GM20000 (cell line): ENCODE measurements at places on chromosomes 1 and 21.

DNA sequence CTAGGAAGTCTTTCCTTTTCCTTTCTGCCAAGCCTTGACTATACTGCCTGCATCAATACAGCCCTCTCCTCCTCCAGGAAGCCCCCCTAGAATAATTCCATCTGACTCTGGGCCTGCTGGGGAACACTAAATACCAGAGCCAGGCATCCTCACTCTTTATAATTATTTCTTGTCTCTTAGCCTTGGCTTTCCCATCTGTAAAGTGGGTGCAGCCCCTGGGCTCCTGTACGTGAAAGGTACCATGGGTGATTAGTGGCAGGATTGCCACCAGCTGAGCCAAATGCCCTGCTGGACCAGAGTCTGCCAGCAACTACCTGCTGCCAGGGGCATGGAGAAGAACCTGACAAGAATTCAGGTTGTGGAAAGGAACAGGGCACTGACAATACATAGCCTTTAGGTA, 58.7 kb downstream of the LGR6 start:
- no peak for DNase-seq

- no peak for DNase-seq
Measured at GRCh38 chr1:185663771-185664296, 70.4 kb upstream of the HMCN1 start.

DNA sequence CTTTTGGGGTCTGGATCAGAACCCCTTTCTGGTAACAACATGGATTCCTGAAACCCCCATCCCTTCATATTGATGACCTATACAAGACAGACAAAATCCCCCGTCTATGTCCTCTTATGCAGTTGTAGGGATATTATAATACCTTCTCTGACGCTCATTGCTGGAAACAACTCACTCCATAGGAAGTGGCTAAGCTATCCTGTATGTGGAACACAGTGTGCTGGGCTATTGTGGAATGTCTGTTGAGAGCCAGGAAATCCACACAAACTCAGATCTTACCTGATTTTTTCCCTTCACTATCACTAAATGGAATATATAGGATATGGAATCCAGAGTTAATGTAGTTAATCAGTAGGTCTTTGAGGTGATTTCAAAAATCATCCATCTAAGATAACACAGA, 17.7 kb upstream of the PIK3R3 start:
- no peak for DNase-seq

DNA sequence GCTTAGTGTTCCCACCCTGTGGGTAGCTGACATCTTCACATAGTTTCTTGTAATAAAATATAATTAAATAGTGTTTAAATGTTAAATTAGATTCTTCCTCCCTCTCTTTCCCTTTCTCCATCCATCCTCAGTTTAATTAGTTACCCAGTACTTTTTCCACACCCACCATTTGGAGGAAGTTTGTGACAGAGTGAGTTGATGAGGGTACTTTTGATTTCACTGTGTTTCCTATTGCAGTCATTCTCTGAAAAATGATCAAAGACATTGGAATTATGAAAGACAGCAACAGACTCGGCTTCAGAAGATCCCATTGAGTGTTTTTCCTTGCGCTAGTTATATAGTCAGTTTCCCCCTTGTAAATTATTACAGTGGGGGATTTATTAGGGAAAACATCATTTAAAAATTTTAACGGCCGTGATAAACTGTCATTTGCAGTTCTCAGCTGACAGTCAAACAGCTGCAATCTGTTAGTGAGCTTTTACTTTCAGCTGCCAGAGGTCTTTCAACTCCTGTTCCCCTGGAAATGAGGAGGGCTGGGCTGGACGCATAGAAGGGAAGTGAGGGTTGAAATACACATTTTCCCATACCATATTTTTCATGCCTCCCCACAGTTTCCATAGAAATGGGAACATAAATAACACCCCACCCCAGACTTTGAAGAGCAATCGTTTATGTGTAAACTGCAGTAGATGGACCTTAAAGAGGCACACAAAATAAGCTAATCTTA, 61.3 kb upstream of the CACYBP start:
- no peak for DNase-seq

DNA sequence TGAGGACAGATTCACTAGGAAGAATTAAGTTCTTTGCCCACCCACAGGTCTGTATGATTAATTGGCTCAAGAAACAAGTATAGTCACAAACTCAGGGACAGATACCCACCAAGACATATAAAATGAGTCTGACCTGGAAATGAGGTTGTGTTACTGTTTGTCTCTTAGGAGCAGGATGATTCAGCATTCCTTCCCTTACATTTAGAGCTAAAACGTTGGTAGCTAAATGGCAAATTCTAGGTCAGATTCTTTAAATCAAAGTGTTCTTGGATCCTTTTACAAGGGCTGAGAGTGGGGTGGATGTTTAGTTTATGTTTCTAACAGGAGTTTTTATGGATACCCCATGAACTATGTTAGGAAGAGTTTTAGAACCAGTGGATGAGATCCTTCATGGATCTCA, 4.7 kb downstream of the RIMKLA start:
- DNase-seq, result no peak
